ENCODE measurements at places on chromosomes 2 and 18. TPM values are rescaled to one million over a fixed set of nuclear protein-coding genes. Genes with fewer than 3 reads are reported as not detected.

DNA sequence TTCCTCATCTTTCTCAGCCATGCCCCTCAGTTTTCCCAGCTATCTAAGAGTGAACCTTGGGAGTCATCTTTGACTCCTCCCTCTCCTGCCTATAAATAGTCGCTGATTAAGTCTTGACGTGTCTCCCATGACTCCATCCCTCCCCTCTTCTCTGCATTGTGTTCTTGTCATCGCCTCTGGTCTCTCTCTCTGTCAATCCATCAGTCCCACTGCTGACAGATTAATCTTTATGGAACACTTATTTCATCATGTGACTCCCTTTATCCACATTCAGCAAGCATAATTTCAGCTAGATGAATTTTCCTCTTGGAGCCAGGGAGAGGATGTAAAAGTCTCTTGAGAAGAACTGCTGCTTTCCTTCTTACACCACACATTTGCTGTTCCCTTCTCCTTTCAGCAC is 9.4 kb downstream of the ADAM23 start:
- no peak overlapping the region for H3K27ac ChIP-seq
- H3K4me1 ChIP-seq: peaks cover 26% of the 10 kb centered on the region
- no peaks in the 10 kb centered on the region for H3K36me3 ChIP-seq
- H3K4me3 ChIP-seq: no peak overlapping the region
- no peaks in the 10 kb centered on the region for H3K27me3 ChIP-seq

The CENPA gene
- total RNA-seq: 23.4 TPM

DNA sequence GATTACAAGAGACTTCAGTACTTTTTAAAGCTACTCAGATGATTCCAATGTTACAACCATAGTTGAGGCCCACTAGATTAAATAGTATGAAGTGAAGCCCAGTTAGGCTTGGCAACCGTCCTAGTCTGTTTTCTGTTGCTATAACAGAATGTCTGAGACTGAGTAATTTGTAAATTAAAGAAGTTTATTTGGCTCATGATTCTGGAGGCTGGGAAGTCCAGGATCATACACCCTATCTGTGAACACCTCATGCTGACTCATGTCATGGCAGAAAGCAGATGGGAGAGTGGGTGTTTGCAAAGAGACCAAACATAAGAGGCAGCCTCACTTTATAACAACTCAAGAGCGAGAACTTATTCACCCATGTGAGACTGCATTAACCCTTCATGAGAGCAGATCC is 63.1 kb downstream of the CCDC150 start:
- H3K4me3 ChIP-seq: no peak overlapping the region
- peaks cover 5% of the 10 kb centered on the region for H3K36me3 ChIP-seq
- peaks cover 5% of the 10 kb centered on the region for H3K4me1 ChIP-seq
- H3K27me3 ChIP-seq: no peaks in the 10 kb centered on the region
- DNase-seq: no peak

DNA sequence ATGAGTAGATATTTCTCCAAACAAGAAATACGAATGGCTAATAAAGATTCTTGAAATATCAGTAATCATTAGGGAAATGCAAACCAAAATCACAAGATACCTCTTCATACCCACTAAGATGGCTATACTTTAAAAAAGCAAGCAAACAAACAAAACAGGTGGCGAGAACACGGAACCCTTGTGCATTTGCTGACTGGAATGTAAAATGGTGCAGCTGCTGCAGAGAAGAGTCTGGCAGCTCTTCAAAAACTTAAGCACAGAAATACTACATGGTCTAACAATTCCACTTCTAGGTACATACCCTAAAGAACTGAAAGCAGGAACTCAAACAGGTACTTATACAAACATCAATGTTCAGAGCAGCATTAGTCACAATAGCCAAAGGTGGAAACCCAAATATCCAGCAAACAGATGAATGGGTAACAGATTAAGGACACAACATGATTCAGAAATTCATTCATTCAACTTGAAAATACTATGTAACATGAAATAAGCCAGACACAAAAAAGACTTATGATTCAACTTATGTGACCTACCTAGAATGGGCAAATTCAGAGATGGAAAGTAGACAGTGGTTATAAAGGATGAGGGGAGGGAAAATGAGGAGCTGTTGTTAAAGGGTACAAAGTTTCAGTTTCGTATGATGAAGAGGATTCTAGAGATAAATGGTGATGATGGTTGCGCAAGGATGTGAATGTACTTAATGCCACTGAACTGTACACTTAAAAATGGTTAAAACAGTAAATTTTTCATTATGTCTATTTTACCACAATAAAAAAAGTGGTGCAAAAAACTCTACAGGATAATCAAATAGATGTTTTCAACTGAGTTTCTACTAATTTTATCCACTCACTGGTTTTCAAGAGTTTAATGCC is 26.9 kb upstream of the GPR75 start:
- no peaks in the 10 kb centered on the region for H3K27me3 ChIP-seq
- H3K27ac ChIP-seq: no peak overlapping the region
- no peak overlapping the region for H3K4me3 ChIP-seq
- H3K4me1 ChIP-seq: no peaks in the 10 kb centered on the region
- no peak for DNase-seq

DNA sequence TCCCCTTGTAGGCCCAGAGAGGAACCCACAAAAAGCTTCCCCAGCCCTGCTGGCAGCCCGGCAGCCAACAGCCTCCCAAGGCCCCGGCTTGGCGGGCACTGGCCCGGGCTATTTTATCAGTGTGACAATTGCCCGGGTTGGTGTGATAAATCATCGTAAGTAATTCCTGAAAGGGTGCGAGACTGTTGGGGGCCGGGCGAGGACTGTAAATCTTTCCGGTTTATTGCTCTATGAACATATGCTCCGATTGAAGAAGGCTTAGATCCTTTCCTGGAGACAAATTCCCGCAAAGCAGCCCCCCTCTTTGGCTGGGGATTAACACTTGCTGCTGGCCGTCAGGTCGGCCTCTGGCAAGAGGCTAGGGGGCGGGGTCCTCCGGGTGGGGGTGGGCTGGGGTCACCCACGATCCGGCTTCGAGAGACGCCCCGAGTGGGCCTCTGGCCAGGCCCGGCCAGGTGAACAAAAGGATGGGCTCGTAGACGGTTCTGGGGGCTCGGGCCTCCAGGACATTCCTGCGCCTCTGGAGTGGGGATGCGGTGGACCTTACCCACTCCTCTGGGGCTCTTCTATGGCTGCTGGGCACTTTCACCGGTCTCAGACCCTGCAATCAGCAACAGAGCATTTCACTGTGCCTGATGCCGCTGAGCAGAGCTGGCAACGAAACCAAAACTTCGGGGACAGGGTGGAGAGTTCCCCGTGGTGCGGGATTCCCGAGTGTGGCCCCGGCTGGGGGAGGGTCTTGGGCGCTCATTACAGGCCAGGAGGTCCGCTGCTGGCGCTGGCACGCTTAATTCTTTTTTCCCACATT is 2.0 kb downstream of the HOXD3 start:
- no peak for DNase-seq
- H3K36me3 ChIP-seq: no peaks in the 10 kb centered on the region
- H3K27me3 ChIP-seq: peaks cover 21% of the 10 kb centered on the region
- no peak overlapping the region for H3K4me3 ChIP-seq
- H3K27ac ChIP-seq: no peak overlapping the region
- no peaks in the 10 kb centered on the region for H3K4me1 ChIP-seq

- no peak overlapping the region for H3K4me3 ChIP-seq
- H3K4me1 ChIP-seq: no peaks in the 10 kb centered on the region
- H3K27me3 ChIP-seq: peaks cover 22% of the 10 kb centered on the region
- no peak overlapping the region for H3K27ac ChIP-seq
Observed at GRCh38 chr18:5419030-5419429, 123.5 kb upstream of the ZBTB14 start.

- no peaks in the 10 kb centered on the region for H3K36me3 ChIP-seq
- H3K27ac ChIP-seq: no peak overlapping the region
- peaks cover 10% of the 10 kb centered on the region for H3K27me3 ChIP-seq
- DNase-seq: no peak
Observed at GRCh38 chr18:75083131-75083530, 125.8 kb downstream of the PTGR3 start.

The MC5R gene
- not detected for total RNA-seq

DNA sequence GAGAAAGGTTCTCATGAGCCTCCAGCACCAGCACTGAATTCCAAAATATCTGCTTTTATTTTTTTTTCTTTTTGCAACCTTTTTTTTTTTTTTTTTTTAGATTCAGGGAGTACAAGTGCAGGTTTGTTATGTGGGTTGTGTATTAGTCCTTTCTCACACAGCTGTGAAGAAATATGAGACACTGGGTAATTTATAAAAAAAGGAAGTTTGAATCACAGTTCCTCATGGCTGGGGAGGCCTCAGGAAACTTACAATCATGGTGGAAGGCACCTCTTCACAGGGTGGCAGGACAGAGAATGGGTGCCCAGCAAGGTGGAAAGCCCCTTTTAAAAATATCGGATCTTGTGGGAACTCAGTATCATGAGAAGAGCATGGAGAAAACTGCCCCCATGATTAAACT is 7.9 kb upstream of the TMX3 start:
- no peaks in the 10 kb centered on the region for H3K27me3 ChIP-seq
- no peaks in the 10 kb centered on the region for H3K36me3 ChIP-seq
- H3K27ac ChIP-seq: no peak overlapping the region

DNA sequence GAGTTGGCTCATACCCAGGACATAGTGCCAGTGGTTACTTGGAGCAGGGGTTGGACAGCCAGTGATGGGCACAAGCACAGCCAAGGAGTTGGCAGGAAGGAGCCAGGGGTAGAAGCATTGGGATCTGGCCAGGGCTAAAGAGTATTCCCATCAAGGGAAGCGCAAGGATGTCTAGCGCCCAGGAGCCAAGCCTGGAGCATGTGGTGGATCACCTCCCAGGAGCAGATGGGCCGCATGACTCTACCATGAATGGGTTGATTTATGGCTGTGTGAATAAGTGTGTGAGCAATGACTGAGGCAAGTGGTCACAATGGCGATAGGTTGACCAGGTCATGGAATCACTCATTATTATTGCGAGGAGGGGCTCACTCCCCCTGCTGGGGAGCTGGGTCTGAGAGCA is 111.1 kb downstream of the FHOD3 start:
- H3K4me3 ChIP-seq: no peak overlapping the region
- DNase-seq: no peak
- H3K27me3 ChIP-seq: no peaks in the 10 kb centered on the region
- H3K36me3 ChIP-seq: no peaks in the 10 kb centered on the region

DNA sequence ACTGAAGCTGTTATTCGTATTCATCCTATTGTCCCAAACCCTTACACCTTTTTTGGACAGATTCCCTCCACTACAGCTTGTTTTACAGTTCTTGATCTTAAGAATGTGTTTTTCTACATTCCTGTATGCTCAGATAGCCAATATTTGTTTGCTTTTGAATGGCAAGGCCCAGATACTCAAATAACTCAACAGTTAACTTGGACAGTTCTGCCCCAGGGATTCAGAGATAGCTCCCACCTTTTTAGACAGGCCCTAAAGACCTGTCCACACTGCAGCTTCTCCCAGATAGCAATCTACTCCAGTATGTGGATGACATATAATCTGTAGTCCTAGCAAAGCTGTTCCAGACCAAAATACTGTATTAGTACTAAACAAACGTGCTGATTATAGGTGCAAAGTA is 7.1 kb upstream of the AGXT start:
- H3K36me3 ChIP-seq: no peaks in the 10 kb centered on the region
- DNase-seq: no peak

GRCh38 chr2:229438430-229439159 is 167.5 kb upstream of the PID1 start:
- DNase-seq: no peak
- no peaks in the 10 kb centered on the region for H3K36me3 ChIP-seq

- no peak overlapping the region for H3K4me3 ChIP-seq
- peaks cover 8% of the 10 kb centered on the region for H3K36me3 ChIP-seq
- H3K27me3 ChIP-seq: no peaks in the 10 kb centered on the region
- peaks cover 23% of the 10 kb centered on the region for H3K4me1 ChIP-seq
- no peak overlapping the region for H3K27ac ChIP-seq
Observed at GRCh38 chr18:34704823-34705222, 5.3 kb upstream of the DTNA start.

GRCh38 chr2:166184789-166185188 is 57.0 kb upstream of the SCN1A start:
- no peak overlapping the region for H3K27ac ChIP-seq
- no peak overlapping the region for H3K4me3 ChIP-seq
- no peak for DNase-seq
- H3K27me3 ChIP-seq: no peaks in the 10 kb centered on the region

The OST4 gene
- total RNA-seq: 172 TPM

- no peak overlapping the region for H3K27ac ChIP-seq
- DNase-seq: no peak
- no peak overlapping the region for H3K4me3 ChIP-seq
- no peaks in the 10 kb centered on the region for H3K36me3 ChIP-seq
Observed at GRCh38 chr2:45892757-45893156, 241.3 kb downstream of the PRKCE start.

DNA sequence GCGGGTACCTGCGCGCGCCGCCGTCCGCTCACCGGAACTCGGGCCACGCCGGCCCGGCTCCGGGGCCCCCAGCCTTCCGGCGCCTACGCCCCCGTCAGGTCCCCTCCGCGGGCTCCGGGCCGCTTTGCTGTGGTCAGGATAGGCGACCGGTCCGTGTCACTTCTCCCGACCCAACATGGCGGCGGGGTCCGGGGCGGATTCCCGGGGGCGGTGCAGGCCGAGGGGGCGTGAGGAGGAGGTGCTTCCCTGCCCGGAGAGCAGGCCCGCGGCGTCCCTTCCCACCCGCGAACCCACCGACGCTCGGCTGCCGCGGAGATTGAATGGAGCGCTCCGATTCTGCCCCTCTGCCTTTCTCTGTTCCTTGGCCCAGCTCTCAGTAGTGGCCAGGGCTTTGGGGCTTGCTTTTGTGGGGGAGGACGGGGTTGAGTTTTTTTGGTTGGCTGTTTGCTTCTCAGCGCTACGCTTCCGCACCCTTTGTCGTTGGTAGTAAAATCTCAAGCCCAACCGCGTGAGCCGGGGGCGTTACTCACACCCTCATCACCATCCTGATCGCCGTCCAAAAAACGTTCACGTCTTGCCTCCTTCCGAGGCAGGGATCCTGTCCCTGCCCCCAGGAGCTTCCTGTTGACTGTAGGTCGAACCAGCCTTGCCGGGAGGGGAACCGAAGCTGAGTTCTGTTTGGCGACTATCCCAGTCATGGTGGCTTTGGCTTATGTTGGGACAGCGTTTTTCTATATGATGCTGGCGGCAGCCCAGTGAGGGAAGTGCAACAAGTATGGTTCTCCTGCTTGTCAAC is 532 bp upstream of the YES1 start:
- peaks cover 32% of the 10 kb centered on the region for H3K36me3 ChIP-seq
- H3K27me3 ChIP-seq: no peaks in the 10 kb centered on the region
- peak; percentile 83 for DNase-seq

GRCh38 chr18:42092848-42093247 is 137.8 kb downstream of the PIK3C3 start:
- H3K27ac ChIP-seq: no peak overlapping the region
- no peaks in the 10 kb centered on the region for H3K36me3 ChIP-seq
- H3K4me1 ChIP-seq: peaks cover 16% of the 10 kb centered on the region
- H3K27me3 ChIP-seq: no peaks in the 10 kb centered on the region
- no peak for DNase-seq
- no peak overlapping the region for H3K4me3 ChIP-seq

DNA sequence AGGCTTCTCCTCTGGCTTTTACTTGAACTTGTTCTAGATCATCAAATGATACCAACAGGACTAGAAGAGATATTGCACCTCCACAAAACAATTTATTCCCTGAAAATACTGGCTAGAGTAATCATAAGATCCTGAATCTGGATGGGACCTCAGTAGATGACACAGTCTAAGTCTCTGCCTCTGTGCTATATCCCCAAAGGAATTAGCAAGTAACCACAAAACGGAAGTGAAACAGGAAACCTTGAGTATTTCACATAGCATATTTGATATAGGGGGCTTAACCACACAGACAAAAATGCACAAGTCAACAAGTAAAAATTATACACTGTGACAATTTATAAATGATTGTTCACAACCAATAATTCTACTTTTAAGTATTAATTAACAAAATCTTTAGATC is 456.9 kb upstream of the TNP1 start:
- H3K4me1 ChIP-seq: peaks cover 30% of the 10 kb centered on the region
- peak overlapping the region; percentile 48 for H3K27ac ChIP-seq
- DNase-seq: no peak
